ENCODE measurements at places on chromosomes 6 and 20.

DNA sequence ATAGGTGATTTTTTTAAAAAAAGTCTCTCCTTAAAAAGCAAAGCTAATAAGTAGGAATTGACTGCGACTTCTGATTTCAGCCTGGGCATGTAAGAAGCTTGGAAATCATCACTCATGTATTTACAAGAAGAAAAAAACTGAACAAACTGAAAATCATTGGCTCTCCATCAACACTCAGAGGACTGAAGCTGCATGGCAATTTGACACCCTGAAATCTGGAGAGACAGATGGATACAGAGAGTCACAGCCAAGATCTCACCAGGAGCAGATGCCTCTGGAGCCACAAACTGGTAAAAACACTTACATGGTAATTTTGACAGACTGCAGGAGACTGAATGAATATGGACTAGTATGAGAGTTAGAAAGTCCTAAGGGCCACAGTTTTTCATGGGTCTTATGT, 191.2 kb upstream of the TCF21 start:
- no peak for DNase-seq

GRCh38 chr6:152094992-152095592, 287.6 kb downstream of the ESR1 start:
- DNase-seq = no peak

- DNase-seq = no peak
These were observed 5.3 kb downstream of the KIF25 start for GRCh38 chr6:168002804-168003203.

GRCh38 chr6:89526563-89526869, 93.6 kb downstream of the ANKRD6 start:
- DNase-seq = no peak

- DNase-seq = no peak
These were observed 158.3 kb downstream of the OPRM1 start for GRCh38 chr6:154197196-154197860.

DNA sequence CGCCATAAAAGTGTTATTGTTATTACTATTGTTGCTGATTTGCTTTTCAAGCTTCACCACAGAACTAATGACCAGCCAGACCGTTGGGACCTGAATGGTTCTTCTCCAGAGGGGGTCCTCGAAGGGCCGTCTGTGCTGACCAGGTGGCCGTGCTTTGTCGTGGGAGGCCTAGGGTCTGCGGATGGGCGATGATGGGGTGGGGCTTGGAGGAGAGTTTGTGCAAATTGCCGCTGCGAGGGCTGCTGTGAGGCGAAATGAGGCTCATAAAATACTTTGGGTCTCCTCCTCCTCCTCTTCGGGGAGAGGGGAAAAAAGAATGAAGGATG, 6.0 kb upstream of the ZBTB22 start:
- DNase-seq = no peak

DNA sequence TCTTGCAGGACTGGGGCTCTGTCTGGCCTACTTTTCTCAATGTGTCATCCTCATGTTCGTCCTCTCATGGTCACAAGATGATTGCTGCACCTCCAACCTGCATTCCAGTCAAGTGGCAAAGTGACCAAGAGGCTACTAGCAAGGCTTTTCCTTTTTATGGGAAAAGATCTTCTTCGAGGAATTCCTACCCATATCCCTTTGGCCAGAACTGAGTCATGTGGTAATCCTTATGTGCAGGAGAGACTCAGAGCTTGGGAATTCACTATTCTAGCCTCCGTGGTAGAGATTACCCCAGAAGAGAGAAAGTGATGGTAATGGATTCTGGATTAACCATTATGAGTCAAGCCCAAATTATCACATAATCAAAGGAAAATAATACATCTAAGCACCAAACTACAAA, 162.7 kb downstream of the KCNQ5 start:
- DNase-seq = no peak

GRCh38 chr6:154438882-154439415, 71.5 kb downstream of the CNKSR3 start:
- no peak for DNase-seq

DNA sequence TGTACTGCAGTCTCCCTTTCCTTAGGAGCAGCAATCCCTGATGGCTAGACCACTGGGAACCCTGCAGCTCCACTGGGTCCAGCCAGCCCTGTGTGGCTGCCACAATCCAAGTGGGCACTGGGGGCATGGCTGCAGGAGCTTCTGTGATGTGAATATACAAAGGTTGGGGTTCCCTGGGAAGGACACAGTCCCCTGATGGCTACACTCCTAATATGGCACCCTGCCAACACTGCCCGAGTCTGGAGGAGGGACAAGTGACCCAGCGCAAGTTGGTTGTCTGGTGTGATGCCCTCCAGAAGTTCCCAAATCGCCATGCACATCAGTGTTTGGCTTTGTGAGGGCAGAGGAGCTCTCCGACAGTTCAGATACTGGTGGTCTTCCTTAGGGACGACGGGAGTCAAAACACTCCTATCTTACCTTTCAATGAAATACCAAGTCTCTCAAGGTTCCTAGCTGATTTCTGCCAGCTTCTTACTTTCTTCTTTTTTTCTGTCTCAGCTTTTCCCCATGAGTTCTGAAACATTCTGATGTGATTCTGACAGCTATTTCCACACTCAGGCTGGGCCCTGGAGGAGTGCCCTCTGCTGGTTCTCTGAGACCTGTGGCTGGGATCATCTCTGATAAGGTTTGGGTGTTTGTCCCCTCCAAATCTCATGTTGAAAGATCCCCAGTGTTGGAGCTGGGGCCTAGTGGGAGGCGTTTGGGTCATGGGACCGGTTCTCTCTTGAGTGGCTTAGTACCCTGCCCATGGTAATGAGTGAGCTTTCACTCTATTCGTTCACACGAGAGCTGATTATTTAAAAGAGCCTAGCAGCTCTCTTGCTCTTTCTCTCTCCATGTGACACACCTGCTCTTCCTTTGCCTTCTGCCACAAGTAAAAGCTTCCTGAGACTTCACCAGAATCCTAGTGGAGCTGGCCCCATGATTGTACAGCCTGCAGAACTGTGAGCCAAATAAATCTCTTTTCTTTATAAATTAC, 15.5 kb upstream of the ZFP57 start:
- no peak for DNase-seq

DNA sequence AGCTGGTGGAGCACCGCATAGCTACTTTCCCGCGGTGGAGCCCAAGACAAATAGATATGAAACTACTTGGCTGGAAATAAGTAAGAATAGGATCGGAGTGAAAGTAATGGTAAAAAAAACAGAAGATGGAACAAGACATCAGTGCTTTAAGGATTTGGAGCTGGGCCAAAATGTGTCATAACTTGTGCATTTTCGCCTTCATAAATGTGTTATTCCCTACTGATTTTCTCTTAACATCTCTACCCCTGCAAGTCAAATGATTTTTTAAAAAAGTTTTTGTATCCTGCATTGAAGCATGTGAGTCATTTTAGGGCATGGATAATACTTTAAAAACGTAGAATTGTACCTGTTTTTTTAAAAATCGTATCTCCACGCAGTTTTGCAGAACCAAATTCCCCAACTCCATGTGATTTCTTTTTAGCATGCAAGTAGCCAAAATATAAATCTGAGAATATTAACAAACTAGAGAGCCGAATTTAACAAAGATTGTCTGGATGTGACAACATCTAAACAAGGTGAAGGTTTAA, 882 bp upstream of the FAM184A start:
- DNase-seq = no peak

DNA sequence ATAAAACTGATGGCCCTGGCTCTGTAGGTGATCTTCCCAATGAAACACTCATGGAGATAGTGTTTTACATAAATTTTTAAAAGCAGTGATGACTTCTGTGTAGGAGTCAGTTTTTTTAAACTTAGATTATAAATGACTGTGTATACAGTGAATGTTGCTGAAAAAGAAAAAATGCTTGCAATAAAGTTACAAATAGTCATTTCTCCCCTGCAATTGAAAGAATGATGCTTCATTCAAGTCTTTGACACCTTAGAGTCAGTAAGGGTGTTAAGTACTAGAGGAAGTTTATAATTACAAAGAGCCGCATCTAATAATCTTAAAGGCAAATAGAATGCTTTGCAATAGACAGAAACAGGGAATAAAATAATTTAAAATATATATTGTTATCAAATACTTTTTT, 27.6 kb downstream of the ZNF292 start:
- no peak for DNase-seq

DNA sequence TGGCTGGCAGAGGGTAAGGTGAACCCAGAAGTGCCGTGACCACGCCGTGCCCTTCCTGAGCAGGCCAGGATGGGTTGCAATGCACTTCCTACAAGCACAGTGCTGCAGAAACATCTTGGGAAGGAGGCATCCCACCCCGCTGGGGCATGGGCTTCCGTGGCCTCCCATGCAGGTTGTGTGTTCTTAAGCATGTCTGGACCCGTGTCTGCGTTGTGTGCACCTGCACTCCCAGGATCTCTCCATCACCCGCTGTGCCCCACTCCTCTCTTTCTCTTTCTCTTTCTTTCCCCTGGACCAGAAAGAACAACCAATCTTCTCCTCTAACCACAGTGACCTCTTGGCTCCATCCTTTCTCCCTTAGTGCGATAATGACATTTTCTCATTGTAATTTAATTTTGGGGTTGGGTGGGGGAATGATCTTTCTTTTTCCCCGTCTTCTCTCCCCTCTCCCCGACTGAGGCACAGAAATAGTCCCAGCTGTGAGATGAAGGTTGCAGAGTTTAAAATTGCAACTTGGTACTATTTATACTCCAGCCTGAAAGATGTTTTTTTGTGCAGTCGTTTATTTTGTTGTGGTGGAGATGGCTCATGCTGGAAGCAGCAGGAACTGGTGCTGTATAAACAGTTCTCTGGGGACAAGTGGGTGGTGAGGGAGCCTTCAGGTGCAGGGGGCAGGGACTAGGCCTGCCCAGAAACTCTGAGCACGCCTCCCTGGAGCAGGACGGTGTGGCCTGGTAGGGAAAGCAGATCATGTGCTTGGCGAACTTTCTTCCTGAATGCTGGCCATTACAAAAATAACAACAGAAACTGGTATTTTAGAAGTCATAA, 20.5 kb downstream of the BCAS4 start:
- no peak for DNase-seq

GRCh38 chr6:130211691-130212090, 11.1 kb downstream of the SAMD3 start:
- no peak for DNase-seq

- DNase-seq = no peak
These were observed 204.6 kb downstream of the CD83 start for GRCh38 chr6:14321992-14322772.

GRCh38 chr6:14765721-14766390, 480.0 kb upstream of the JARID2 start:
- no peak for DNase-seq

DNA sequence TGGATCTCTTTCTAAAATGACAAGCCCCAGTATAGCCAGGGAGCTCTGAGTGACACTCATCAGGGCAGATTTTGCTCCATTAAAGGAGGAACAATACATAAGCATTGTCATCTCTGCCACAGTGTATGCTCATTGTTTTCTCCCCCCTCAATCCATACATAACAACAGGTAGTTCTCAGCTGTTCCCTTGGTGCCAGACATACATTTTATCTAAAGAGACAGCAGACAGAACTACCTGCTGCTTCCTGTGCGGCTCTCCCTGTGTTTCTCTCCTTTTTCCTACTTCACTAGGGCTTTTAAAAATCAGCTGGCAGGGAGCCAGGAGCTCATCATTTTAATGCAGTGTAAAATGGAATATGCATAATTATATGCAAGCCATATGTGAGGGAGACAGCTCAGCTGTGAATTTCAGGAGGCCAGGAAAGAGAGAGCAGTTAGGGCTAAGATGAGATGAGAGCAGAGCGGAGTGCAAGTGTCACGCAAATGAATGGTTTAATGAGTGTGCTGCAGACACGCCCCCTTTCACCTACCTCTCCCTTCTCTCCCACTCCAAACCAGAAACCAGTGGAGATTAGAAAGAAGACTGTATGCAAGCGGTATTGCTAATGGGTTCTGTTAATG, 96.0 kb downstream of the SOBP start:
- peak; percentile 32 for DNase-seq

- DNase-seq = no peak
These were observed 34.8 kb downstream of the HFE start for GRCh38 chr6:26122005-26122388.

DNA sequence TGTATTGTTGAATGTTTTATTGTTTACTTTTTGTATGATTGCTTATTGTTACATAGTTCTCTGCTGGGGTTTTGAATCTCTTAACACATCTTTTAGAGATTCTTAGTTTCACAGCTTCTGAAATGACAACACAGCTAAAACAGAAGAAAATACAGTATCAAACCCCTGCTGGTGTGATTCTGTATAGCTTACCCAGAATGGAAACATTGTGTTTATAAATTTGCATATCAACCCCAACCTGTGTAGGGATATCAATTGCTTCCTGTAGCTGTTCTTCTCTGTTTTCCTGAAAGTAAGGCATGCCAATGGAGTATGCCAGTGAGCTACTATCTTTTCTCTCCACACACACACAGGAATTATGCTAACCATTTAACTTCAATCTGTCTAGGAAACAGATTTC, 64.3 kb upstream of the ID4 start:
- DNase-seq = no peak

GRCh38 chr20:1185316-1185741, 548 bp upstream of the TMEM74B start:
- DNase-seq = no peak

- no peak for DNase-seq
These were observed 10.9 kb downstream of the BANF2 start for GRCh38 chr20:17710379-17711266.

- DNase-seq = no peak
These were observed 10.0 kb downstream of the SGK1 start for GRCh38 chr6:134307870-134308269.

DNA sequence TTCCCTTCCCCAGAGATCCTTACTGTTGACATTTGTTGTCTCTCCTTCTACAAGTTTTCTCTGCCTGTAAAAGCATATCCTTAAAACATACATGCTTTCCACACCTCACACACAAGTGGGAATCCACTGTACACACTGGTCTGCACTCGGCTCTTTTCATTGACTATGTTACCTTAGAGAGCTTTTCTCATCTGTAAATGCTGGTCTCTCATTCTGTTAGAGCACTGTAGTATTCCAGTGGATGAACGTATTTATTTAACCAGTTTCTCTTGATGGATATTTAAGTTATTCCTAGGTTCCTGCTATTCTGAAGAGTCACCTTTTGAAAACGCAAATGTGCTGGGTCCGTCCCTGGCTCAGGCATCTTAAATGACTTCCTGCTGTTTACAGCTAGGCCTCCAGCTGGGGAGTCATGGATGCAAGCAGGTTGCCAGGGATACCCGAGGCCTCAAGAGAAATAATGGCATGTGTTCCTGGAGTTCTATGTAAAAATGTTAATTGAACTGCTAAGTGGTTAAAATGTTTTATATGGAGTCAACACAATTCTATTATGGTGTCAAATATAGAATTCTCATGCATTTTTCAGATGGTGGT, 61.1 kb upstream of the TGM3 start:
- no peak for DNase-seq

GRCh38 chr6:133609415-133610226, 279.3 kb upstream of the TCF21 start:
- no peak for DNase-seq

DNA sequence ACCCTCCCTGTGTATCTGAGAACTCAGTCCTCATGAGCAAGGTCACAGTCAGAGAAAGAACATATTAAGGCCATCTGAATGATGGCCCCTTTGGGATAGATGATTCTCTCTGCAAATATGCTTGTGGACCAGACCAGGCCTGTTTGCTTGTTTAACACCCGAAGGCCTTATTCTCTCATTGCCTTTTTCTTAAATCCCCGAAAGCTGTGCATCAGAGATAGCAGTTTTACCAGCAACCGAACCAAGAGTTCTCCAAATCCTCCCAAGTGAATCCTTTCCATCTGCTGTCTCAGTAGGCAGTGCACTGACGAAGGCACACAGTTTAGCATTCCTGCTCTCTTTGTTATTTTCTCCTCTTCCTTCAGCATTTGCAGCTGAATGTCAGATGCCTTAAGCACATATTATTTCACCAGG, 79.8 kb downstream of the TRMT6 start:
- DNase-seq = no peak

GRCh38 chr6:130943738-130944137, 116.5 kb downstream of the SMLR1 start:
- no peak for DNase-seq
